ENCODE measurements at places on chromosomes 4 and X.

DNA sequence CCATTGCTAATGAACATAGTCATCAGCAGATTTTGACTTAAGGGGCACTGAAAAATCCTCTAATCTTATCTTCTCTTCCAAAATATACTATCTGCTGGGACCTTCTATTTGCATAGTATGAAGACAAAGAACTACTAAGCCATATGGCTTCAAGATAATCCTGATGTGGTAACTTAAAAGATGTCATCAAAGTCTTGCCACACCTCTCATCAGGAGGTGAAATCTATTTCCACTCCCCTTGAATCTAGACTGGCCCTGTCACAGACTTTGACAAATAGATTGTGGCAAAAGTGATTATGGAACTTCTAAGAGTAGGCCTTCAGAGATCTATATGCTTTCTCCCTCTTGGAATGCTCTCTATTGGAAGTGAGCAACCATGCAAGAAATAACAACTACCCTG, 27.3 kb upstream of the TET2 start:
- no peak for DNase-seq

- DNase-seq = peak; percentile 22
These were observed 41.9 kb downstream of the TNIP2 start for GRCh38 chr4:2714061-2714770.

- no peak for DNase-seq
These were observed 69.2 kb downstream of the KIT start for GRCh38 chr4:54726907-54727306.

DNA sequence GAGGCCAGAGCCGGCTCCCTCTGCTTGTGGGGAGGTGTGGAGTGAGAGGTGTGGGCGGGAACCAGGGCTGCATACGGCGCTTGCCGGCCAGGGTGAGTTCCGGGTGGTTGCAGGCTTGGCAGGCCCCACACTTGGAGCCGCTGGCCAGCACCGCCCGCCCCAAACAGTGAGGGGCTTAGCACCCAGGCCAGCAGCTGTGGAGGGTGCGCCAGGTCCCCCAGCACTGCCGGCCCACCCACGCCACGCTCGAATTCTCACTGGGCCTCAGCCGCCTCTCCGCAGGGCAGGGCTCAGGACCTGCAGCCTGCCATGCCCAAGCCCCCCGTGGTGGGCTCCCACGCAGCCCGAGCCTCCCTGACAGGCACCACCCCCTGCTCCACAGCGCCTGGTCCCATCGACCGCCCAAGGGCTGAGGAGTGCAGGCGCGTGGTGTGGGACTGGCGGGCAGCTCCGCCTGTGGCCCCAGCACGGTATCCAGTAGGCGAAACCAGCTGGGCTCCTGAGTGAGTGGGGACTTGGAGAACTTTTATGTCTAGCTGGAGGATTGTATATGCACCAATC, 275.3 kb downstream of the RAPGEF2 start:
- no peak for DNase-seq

DNA sequence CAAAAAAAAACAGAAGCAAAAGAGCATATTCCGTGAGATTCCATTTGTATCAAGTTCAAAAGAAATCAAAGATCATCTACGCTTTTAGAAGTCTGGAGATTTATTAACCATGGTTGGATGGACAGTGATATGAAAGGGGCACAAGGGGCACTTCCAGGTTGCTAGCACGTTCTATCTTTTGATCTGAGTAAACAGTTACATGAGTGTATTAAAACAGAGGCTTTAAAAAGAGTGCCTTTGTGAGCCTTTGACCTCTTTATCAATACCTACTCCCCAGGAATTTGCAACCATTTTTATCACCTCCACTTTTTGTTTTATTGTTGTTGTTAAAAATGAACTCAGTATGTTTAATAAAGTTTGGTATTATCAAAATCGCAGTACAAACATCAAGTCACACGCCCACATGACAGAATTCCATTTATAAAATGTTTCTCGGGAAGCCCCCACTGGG, 72.4 kb upstream of the UCP1 start:
- no peak for DNase-seq

GRCh38 chr4:124278477-124278876, 434.1 kb downstream of the ANKRD50 start:
- DNase-seq = peak; percentile 67

Data from EH (cell line).